Tibial nerve (tissue), 4 donors: ENCODE measurements at places on chromosomes 16 and 17. TPM values are rescaled to one million over a fixed set of nuclear protein-coding genes. Genes with fewer than 3 reads are reported as not detected.

The HBA1 gene
- 135 TPM for total RNA-seq

The KRT33A gene
- total RNA-seq, result not detected

The CCL8 gene
- total RNA-seq, result not detected

The ATAD5 gene
- 1.7 TPM for total RNA-seq

The C16orf74 gene
- 2.5 TPM for total RNA-seq

- H3K27ac ChIP-seq, result no peak overlapping the region
- H3K36me3 ChIP-seq, result peaks cover 34% of the 10 kb centered on the region
- H3K27me3 ChIP-seq, result no peaks in the 10 kb centered on the region
- no peaks in the 10 kb centered on the region for H3K4me1 ChIP-seq
- no peak overlapping the region for H3K4me3 ChIP-seq
Measured at GRCh38 chr16:64950262-64950661, 171.6 kb downstream of the CDH11 start.

DNA sequence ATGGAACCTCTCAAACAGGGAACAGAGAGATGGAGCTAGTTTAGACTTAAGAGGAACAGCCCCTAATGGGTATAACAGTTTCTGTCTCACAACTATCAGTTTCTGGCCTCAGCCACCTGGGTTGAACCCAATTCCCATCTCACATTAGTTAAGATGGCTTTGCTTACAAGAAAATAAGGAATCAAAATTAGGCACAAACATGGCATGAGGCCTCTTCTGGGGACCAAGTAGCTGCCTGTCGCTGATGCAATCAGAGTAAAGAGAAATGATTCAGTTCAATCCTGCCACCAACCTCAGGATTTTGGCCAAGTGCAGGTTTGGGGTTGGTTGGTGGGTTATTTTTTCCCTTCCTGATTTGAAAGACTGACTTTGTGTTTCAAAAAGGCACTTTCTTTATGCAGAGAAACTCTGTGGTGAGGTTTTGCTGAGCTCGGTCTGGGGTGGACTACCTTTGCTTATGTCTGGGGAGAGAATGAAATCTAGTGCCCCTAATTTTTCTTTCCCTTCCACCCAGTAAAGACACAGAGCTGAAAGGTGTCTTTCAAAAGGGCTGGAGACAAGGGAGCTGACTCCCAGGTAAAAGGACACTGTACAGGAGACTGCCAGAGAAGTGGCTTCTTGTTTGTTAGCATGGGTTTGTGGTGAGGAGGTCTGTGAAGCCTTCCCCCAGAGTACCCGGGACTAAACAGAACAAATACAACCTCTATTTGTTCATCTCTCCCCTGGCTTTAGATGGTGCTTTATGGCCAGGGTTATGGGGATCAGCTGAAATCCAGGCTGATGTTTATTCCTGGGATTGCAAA, 44.8 kb upstream of the NFAT5 start:
- DNase-seq, result no peak
- no peak overlapping the region for H3K4me3 ChIP-seq
- H3K27ac ChIP-seq, result no peak overlapping the region
- no peaks in the 10 kb centered on the region for H3K27me3 ChIP-seq
- H3K36me3 ChIP-seq, result no peaks in the 10 kb centered on the region
- no peaks in the 10 kb centered on the region for H3K4me1 ChIP-seq

GRCh38 chr17:27485716-27486495, 29.7 kb downstream of the KSR1 start:
- DNase-seq, result no peak
- H3K36me3 ChIP-seq, result no peaks in the 10 kb centered on the region
- H3K27me3 ChIP-seq, result no peaks in the 10 kb centered on the region
- H3K4me3 ChIP-seq, result no peak overlapping the region

- H3K27ac ChIP-seq, result no peak overlapping the region
- H3K4me3 ChIP-seq, result no peak overlapping the region
- H3K27me3 ChIP-seq, result peaks cover 88% of the 10 kb centered on the region
- no peak for DNase-seq
Measured at GRCh38 chr17:8091033-8091687, 3.6 kb upstream of the ALOX12B start.

- H3K4me1 ChIP-seq, result no peaks in the 10 kb centered on the region
- H3K27ac ChIP-seq, result no peak overlapping the region
- peaks cover 12% of the 10 kb centered on the region for H3K27me3 ChIP-seq
- DNase-seq, result no peak
- no peak overlapping the region for H3K4me3 ChIP-seq
Measured at GRCh38 chr16:90083139-90083538, 6.0 kb upstream of the PRDM7 start.

GRCh38 chr17:73401911-73402310, 90.1 kb upstream of the CDC42EP4 start:
- H3K36me3 ChIP-seq, result no peaks in the 10 kb centered on the region
- H3K4me3 ChIP-seq, result no peak overlapping the region
- H3K4me1 ChIP-seq, result no peaks in the 10 kb centered on the region
- H3K27ac ChIP-seq, result no peak overlapping the region
- DNase-seq, result no peak
- no peaks in the 10 kb centered on the region for H3K27me3 ChIP-seq

GRCh38 chr16:67436640-67437193, 5.8 kb downstream of the HSD11B2 start:
- peaks cover 3% of the 10 kb centered on the region for H3K4me1 ChIP-seq
- no peaks in the 10 kb centered on the region for H3K36me3 ChIP-seq
- DNase-seq, result no peak

- no peaks in the 10 kb centered on the region for H3K4me1 ChIP-seq
- DNase-seq, result no peak
- H3K27me3 ChIP-seq, result no peaks in the 10 kb centered on the region
Measured at GRCh38 chr17:62587554-62587953, 39.9 kb upstream of the MRC2 start.

DNA sequence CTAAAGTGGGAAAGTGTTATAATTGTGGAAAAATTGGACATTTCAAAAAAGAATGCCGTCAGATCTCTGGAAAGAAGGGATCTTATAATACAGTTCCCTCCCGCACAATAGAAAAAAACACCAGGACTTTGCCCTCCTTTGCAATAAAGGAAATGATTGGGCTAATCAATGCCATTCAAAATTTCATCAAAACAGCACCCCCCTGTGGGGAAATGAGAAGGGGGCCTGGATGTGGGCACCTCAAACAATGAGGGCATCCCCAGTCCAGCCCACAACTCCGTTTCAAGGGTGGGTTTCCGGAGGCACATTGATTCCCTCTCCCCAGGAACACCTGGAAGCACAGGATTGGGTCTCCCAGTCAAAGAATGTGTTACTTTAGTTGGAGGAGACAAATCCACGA, 26.1 kb downstream of the CD300LG start:
- H3K4me1 ChIP-seq, result no peaks in the 10 kb centered on the region
- no peak overlapping the region for H3K27ac ChIP-seq
- no peaks in the 10 kb centered on the region for H3K27me3 ChIP-seq
- no peak overlapping the region for H3K4me3 ChIP-seq
- no peaks in the 10 kb centered on the region for H3K36me3 ChIP-seq
